NT2/D1 (cell line): ENCODE measurements at places on chromosomes 3 and 15.

GRCh38 chr3:185444329-185444728, 54.5 kb downstream of the TMEM41A start:
- no peak for DNase-seq

DNA sequence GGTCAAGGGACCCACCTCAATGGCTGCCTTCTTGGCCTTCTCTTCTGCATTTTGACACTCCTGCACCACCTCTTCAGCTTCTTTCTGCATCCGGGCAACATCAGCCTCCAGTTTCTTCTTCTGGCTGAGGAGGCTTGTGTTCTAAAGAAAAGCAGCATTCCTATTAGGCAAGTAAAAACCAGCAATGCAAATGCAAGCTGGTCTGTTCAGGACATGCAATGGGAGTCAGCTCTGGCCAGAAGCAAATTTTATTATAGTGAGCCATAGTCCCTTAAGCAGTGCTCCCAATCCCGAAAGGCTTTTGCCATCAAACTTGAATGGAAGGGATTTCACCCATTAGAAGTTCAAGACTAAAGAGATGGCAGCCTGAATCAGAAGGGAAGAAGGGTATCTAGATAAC, 97.7 kb downstream of the HHLA2 start:
- no peak for DNase-seq

DNA sequence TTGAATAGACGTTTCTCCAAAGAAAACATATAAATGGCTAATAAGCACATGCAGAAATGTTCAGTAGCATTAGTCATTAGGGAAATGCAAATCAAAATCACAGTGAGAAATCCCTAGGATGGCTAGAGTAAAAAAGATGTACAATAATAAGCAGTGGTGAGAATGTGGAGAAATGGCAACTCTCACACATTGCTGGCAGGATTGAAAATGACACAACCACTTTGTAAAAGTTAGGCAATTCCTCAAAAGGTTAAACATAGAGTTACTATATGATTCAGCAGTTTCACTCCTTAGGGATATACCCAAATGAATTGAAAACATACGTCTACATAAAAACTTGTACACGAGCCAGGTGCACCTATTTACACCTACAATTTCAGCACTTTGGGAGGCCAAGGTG, 108.7 kb downstream of the ITPR1 start:
- no peak for DNase-seq

DNA sequence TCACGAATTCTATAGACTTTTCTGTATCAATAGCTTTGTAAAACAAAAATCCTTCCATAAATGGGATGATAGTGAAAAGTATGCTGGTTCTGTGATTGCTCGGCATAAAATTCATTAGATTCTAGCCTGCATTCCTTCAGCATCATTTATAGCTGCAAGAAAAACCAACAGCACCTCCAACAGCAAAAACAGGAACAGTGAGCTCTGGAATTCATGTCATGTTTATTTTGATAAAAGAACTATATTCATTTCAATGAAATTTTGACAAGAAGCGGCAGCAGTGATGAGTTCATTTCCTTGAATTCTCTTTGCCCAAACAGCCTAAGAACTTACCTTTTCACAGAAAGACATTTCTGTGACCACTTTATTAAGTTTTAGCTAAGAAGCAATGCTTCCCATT, 515.2 kb upstream of the CCDC54 start:
- no peak for DNase-seq

GRCh38 chr15:98071786-98072185, 111.3 kb downstream of the ARRDC4 start:
- DNase-seq = no peak

DNA sequence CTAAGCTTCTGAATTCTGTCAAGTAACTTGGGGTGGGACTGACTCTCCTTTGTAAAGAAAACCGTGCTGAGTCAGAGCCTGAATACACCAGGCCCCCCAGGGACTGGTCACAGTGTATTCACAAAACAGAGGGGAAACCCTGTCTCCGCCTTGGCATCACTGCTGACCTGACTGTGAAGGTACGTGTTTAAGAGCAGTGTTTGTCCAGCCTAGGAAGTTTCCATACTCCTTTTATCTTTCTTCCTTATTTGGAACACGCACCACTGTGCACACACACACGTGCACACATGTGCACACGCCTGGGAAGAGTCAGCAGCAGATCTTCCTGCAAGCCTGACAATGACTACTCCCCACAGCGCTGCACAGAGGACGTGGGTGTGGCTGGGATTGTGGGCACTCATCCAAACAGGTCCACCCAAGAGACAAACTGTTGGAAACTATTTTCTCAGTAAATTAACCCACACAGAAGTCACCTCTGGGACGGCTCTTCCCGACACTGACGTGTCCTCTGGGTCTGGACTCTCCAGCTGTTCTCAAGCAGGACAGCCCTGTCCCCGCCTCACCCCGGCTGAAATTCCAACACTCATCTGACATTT, 87.7 kb downstream of the ATP10A start:
- DNase-seq = peak; percentile 18

DNA sequence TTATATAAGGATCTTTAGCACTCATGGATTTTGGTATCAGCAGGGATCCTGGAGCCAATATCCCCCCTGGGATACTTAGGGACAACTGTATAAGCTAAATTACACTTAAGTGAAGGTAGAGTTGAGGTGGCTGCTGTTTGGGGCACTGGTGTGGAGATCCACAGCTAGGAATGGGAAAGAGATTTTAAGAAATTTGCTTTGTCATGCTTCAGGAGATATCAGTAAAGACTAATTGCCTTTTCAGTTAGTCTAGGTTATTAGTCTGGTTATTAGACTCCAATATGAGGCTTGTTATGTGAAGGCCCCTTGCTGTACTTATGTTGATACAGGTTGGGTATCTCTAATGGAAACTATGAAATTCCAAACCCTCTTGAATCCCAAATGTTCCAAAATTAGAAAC, 1.2 kb upstream of the SECISBP2L start:
- no peak for DNase-seq

GRCh38 chr15:26443321-26443720, 329.5 kb downstream of the GABRB3 start:
- no peak for DNase-seq

- no peak for DNase-seq
Measured at GRCh38 chr3:126577261-126577660, 18.5 kb upstream of the C3orf22 start.

DNA sequence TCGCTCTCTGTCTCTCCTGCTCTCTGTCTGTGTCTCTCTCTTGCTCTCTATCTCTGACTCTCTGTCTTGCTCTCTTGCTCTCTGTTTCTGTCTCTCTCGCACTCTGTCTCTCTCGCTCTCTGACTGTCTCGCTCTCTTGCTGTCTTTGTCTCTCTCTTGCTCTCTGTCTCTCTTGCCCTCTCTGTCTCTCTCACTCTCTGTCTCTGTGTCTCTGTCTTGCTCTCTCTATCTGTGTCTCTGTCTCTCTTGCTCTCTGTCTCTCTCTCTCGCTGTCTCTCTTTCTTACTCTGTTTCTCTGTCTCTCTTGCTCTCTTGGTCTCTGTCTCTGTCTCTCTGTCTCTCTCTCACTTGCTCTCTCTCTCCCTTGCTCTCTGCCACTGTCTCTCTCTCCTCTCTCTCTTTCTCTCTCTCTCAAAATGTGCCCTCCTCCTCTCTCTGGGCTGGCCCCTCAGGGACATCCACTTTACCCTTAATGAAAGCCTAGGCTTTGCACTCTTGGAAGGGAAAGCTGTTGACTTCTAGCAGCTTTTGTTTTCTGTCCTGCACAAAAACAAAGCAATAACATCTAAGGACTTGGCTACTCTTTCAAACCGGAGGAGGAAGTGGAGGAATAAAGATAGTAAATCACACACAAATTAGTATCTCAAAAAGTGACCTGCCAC, 73.9 kb upstream of the NR2E3 start:
- DNase-seq = no peak

DNA sequence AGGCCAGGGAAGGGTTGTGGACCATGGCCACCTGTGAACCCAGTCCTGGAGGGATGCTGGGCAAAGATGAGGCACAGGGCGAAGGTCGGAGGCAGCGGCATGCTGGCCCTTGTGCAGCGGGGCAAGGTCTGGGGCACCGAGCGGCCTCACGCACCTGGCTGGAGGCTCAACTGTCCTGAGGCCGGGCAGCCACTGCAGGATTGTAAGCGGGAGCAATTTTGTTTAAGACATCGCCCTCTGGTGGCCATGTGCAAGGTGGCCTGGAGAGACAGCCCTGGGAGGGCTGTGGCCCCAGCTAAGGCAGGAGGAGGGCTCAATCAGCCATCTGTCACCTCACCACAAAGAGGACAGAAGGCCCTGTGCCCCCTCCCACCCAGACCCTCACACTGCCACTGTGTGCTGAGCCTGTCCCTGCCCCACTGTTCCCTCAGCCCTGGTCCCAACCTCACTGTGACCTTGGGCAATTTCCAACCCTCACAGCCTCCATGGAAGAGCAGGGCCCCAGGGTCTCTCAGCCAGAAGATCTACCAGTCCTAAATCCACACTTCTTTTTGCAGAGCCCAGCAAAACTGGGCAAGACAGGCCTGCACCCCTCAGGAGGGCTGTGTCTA, 46.2 kb downstream of the TPRA1 start:
- DNase-seq = peak; percentile 65

- DNase-seq = no peak
Measured at GRCh38 chr3:116135457-116136085, 309.7 kb downstream of the LSAMP start.

DNA sequence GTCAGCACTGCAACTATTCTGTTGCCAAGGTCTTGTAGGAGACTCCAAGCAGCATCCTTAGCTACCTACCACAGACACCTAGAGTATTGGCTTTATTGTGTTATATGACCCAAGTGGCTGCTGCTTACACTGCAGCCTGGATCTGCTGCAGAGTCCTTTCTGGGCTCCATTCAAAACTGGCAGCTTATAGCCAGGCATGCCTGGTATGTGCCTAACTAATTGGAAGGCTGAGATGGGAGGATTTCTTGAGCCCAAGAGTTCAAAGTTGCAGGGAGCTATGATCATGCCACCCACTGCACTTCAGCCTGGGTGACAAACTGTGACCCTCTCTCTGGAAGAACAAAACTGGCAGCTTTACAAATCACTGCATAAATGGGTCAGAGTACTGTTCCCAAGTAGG, 8.6 kb downstream of the NDUFB4 start:
- DNase-seq = no peak

DNA sequence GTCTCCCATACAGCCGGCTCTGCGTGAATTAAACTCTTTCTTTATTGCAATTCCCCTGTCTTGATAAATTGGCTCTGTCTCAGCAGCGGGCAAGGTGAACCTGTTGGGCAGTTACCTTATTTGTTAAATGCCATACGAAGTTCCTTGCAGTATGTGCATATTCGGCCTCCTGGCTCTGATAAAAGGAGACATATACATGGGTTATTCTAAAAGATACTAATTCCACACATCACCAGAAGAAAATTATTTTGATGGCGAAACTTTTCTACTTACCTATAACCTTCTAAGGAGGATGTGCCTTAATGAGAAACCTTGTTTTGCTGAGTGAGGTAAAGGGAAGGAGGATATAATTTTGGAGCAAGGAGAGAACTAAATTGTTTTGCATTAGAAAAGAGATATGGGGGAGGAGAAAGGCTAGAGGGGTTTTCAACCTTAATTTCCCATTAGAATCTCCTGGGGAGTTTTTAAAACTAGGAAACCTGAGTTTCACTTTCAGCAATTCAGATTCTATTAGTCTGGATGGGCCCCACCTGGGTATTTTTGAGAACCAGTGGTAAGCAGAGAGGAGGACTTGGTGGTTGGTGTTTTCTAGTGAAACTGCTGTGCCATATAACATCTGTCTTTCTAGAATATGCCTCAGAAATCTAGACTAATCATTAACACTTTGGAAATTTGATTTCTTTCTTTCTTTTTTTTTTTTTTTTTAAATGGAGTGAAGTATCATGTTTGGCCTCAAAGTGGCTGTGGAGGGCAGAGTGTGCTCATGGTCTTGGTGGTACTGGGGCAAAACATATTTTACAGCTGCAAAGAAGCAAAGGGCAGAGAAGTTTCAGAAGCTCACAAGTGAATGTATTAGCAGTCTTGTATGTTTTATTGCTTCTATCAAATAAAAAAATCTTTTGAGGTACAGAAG, 23.0 kb downstream of the NANOGP8 start:
- no peak for DNase-seq

- DNase-seq = no peak
Measured at GRCh38 chr3:53489787-53490458, 4.5 kb upstream of the CACNA1D start.

DNA sequence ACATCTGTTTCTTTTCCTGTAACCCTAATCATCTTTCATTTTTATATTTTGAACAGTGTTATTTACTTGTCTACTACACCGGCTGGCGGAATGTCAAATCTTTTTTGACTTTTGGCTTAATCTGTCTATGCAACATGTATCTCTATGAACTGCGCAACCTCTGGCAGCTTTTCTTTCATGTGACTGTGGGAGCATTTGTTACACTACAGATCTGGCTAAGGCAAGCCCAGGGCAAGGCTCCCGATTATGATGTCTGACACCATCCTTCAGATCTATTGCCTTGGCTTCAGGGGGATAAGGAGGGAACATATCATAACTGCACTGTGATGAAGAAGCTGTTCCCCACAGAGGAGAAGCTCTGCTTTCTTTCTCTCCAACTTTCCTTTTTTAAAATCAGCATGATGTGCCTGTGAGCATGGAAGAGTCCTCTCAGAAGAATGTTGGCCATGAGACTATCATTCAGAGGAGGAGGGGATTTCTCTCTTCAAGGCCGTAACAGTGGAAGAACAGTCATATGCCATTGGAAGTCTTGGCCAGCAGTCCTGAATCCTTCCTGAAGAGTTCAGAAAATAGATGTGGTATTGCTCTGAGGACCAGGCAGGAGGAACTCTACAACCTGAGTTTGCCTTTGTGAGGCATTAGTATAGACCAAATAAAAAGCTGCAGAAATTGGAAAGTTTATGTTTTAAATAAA, 69.9 kb downstream of the SEC22A start:
- DNase-seq = no peak

GRCh38 chr15:67137951-67138848, 72.8 kb downstream of the SMAD3 start:
- DNase-seq = no peak

GRCh38 chr3:86982883-86983282, 8.1 kb downstream of the VGLL3 start:
- no peak for DNase-seq

DNA sequence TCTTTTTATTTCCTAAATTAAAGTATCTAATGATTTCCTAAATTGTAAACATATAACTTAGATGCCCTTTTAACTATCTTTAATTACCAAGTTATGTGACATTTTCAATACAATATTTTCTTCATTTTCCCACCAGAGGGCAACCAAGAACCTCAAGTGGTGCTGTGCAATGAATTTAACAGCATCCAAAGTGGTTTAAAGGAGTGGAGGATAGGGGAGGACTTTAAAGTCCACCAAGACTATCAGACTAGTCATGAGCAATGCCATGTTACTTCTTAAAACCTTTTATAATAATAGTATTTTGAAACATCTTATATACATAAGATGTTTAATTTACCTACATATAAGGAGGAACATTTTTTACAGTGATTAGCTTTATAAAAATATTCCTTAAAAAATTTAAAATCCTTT, 74.4 kb downstream of the DLG1 start:
- peak; percentile 20 for DNase-seq

GRCh38 chr3:68904064-68904463, 28.3 kb downstream of the TAFA4 start:
- no peak for DNase-seq

- DNase-seq = no peak
Measured at GRCh38 chr3:186417791-186418190, 55.8 kb upstream of the DGKG start.
